ENCODE measurements at places on chromosomes 13 and 19.

DNA sequence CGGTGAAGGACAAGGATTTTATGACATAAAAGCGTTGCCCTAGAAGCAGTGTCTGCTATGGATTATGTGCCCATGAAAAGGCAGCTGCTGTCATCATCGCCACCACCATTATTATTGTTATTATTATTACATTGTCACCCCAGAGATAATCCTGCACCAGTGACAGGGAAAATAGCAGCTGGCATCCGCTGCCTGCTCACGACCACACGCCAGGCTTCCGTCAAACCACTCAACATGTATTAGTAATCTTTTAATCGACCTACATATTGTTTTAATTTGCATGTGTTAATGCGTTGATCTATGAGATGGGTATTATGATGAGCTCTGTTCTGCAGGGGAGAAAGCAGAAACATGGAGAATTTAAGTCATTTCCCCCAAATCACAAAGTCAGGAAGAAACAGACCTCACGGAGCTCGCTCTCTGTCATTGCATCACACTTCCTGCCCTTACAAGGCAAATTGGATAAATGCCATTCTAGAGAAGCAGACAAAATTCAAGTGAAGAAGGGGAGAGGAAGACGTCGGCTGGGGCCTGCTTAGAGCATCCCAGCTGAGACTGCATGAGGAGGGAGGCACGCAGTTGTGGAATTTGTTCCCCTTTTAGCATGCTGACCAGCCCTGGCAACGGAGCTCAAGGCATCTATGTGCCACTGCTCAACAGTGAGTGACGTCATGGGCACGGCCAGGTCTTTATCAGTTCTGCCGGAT is at the start of gene FFAR3:
Gene FFAR3 (plus strand): TSS at position 594 of the 707 bp plus-strand sequence. CDS start 431 bp downstream, outside the sequence.
- DNase-seq: peak; percentile 69

GRCh38 chr19:1750343-1751021 is 2.8 kb upstream of the ONECUT3 start:
- DNase-seq: no peak

DNA sequence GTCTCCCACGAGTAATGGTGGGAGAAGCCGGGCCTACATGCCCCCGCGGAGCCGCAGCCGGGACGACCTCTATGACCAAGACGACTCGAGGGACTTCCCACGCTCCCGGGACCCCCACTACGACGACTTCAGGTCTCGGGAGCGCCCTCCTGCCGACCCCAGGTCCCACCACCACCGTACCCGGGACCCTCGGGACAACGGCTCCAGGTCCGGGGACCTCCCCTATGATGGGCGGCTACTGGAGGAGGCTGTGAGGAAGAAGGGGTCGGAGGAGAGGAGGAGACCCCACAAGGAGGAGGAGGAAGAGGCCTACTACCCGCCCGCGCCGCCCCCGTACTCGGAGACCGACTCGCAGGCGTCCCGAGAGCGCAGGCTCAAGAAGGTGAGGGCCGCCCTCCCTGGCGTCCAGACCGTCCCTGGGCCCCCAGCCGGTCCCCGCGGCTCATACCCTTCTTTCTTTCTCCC is 1.4 kb upstream of the USF2 start:
- DNase-seq: peak; percentile 38

GRCh38 chr13:25080773-25081172 is 15.2 kb upstream of the PABPC3 start:
- DNase-seq: no peak

- DNase-seq: no peak
These were observed 127.5 kb downstream of the RFC3 start for GRCh38 chr13:33945477-33945876.

GRCh38 chr13:113774177-113775107 is 15.4 kb downstream of the TMEM255B start:
- no peak for DNase-seq

DNA sequence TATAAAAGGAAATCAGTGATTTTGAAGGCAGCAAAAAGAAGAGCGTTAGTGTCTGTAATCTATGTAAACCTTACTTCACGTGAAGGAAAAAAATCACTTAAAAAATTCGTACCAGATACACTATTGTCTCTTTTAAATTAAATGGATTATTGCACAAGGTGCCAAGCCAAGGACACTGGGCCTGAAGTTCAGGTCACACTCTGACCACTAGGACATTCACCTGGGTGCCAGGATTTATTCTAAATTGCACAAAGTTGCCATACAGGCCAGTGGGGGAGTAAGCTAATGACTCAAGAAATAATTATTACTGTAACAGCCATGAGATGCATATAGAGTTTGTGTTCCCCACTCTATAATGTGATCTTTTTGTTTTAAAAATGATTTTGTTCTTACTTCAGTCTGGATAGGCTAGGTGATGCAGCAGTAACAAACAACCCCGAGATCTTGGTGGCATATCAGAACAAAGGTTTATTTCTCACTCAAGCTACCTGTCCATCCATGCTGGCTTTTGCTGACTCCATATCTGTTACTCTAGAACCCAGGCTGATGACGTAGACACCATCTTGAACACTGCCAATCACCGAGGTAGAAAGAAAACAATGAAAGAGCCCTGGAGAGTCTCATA is 252.1 kb downstream of the DCT start:
- DNase-seq: no peak

DNA sequence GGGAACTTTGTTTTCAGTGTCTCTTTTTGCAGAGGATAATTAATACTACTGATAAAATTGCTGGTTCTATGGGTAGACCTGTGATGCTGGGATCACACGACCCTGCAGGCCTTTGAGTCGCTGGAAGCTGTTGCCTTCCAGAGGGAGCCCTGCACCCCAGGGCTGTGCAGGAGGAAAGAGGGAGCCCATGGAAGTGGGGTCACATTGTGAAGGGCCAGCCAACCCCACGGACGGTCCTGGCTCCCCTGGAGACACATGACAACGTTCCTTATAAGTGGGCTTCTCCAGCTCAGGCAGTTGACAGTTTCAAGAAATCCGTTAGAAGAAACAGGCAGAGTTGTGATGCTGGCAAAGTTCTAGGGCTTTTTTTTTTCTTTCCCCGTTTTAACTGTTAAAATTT is 98.0 kb downstream of the ZDHHC20 start:
- no peak for DNase-seq

GRCh38 chr13:107617527-107617926 is 597.8 kb downstream of the LIG4 start:
- no peak for DNase-seq

DNA sequence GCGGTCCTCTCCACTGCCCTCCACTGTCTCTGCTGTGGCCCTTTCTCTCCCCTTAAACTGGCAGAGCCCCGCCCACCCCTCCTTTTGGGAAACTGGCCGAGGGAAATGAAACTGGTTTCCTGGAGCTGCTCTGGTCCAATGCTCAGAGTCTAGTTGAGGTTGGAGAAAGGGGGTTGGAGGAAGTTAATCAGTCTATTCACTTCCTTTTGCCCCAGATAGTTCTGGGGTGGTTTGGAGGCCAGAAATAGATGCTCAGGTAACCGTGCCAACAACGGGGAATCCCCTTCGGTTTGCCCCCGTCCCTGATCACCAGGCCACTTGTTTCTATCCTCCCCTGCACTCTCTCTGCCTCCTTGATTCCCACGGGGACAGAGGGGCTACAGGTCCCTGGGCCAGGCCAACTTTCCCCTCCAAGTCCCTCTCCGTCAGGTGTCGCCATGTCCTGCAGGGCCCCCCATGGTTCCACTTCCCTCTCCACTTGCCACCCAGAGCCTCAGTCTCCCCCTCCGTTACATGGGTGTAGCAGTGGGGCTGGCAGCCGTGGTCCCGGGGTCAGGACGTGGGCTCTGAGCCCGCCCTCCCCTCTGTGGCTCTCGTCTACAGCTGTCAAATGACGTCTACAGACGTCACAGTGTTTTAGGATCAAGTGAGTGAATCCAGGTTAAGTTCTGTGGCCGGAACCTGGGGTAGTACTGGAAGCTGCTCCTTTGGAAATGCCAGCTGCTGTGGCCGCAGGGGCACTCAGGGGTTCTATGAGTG is at the start of gene IL4I1:
Gene IL4I1 (minus strand): TSS at position 25 of the 759 bp plus-strand sequence. CDS start 727 bp downstream, outside the sequence.
- no peak for DNase-seq

DNA sequence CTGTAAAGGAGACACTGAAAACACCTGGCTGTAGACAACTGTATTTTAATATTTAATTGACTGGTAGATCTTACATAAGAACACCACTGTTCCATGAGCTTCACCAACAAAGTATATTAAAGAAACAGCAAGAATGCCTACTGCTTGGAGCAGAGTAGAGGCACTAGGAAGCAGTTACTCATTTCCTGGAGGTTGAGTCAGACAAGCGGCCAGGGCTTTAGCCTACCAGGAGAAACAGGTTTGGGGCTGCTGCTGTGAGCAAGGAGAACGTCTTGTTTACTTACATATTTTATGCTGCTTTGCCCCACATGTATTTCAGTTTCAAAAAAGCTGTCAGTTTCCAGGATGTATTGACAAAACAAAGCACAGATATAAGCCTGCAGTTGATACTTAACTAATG is 33.4 kb downstream of the ALG5 start:
- DNase-seq: peak; percentile 92

DNA sequence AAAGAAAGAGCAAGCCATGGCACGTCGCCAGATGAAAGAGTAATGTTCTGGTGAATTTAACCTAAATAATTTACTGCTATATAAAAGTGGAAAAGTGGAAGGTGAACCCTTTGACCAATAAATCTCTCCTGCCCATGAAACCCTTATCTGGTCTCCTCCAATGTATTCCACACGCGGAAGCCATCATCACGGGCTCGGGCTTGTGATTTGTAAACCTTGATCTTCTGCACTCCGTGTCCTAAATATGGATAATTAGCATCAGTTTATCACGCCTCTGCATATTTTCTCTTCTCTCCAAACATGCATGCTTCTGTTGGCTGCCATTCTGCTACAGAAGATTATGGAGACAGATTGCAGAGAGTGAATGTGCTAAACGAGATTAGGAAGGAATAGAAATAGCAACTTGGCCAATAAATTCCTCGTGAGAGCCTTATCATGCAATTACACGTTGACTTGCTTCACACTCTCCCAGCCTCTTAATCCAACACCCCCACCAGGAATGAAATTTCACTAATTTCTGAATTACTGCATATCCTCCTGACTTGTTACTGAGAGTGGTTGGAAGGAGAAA is 34.5 kb downstream of the SOX1 start:
- DNase-seq: no peak

GRCh38 chr19:37990362-37990761 is 83.4 kb downstream of the SIPA1L3 start:
- peak; percentile 28 for DNase-seq

DNA sequence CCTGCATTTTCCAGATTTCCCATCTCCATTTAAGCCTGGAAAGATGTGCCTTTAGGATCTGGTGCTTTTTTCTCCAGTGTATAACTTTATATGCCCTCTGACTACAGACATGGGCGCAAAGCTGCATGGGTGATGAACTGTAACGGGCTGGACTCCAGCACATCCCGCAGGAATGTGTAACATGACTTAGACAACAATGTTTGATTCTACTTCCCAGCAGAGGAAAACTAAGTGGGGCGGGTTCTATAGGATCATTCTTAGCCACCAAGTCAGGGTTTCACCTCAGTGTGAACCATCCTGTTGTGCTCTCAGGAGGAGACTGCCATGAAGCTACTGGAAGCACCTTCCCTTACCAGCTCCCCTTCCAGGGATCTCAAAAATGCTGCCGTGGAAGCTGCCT is 93.2 kb upstream of the SERP2 start:
- DNase-seq: peak; percentile 53

GRCh38 chr13:99995589-99996380 is 14.2 kb downstream of the ZIC2 start:
- DNase-seq: peak; percentile 78

GRCh38 chr13:24668955-24669582 is 11.1 kb upstream of the ATP12A start:
- DNase-seq: no peak

GRCh38 chr13:22549126-22549525 is 631.7 kb upstream of the SGCG start:
- DNase-seq: no peak

DNA sequence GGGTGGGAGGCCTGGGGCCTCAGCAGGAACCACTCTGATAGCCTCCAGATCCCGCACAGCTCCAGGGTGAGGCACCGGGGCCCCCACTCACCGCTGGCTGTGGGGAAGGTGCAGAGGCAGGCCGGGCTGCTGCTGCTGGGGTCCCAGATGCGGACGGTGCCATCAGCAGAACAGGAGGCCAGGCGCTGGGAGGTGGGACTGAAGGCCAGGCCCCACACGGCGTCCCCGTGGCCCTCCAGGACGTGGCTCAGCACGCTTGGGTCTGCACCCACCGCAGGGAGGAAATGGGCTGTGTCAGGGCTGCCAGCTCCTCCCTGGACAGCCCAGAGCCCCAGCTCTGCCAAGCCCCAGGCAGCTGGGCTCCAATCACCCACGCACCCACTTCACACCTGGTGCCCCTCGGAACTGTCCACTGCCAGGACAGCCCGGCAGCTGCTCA is 6.1 kb upstream of the PRKD2 start:
- no peak for DNase-seq

GRCh38 chr19:56400485-56400884 is 3.6 kb upstream of the ZNF583 start:
- no peak for DNase-seq

- no peak for DNase-seq
These were observed 790.9 kb upstream of the PRR20A start for GRCh38 chr13:56349866-56350265.
